ENCODE measurements at places on chromosomes 13 and 19.

- no peak for DNase-seq
These were observed 29.7 kb upstream of the ALOX5AP start for GRCh38 chr13:30705680-30706079.

DNA sequence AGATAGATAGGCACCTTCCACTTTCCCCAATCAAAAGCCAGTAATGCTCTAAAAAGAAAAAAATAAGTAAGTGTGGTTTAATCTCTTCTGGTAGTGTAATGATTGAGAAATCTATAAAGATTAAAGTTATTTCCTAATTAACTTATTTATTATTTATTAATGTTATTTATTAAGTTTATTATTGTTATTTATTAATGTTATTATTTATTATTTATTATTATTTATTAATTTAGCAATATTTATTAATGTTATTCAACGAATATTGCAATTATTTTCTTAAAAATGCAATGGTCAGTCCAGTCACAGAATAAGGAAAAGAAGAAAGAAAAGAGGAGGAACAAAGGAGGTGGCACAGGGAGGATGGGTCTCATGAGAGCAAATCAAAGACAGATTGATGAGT lies 100.7 kb downstream of the FREM2 start:
- no peak for DNase-seq

DNA sequence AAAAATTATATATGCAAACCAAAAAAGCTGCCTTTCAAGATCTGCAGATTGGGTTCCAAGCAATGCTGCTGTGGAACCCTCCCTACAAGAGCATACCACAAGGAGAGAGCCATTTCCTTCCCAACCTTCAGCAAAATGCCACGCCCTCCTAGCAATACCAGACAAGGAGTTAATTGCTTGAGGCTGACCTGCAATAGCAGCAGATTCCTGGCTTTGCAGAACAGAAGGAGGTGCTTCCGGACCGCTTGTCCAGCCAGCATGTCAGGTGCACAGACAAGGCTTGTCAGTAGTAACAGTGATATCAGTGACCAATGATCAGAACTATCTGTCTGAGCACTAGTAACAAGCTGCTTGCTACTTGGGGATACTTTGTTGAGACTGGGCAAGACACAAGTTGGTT lies 301.6 kb downstream of the FGF14 start:
- DNase-seq, result no peak

DNA sequence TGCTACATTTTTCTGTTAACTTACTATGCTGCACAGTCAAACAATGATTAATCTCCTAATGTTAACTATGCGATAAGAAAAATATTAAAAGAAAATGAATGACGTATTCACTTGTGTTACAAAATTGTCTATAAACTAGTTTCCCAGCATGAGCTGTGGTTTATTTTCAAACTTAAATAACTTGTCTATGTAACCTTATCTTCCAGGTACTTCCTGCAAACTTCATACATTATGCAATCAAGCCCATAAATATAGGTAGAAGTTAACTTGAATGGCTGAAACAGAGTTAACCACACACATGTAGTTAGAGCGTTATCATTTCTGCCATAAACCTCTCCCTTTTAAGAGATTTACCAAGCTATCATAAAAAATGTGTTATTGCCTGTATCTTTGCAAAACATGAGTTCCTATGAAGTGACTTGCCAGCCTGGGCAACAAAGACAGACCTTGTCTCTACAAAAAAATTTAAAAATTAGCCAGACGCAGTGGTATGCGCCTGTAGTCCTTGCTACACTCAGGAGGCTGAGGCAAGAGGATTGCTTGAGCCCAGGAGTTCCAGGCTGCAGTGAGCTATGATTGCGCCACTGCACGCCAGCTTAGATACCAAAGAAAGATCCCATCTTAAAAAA lies 17.7 kb upstream of the KLF5 start:
- DNase-seq, result no peak

- DNase-seq, result no peak
These were observed 1.4 kb upstream of the EDDM13 start for GRCh38 chr19:56271151-56271550.

DNA sequence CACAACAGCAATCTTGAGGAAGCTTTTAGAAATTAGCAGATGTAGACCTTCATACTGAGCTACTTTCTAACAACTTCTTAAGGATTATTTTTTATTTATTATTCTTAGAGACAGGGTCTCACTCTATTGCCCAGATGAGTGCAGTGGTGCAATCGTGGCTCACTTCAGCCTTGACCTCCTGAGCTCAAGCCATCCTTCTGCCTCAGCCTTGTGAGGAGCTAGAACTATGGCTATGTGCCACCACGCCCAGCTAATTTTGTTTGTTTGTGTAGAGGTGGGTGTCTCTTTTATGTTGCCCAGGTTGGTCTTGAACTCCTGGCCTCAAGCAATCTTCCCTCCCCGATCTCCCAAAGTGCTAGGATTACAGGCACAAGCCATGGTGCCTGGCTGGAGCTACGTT lies 200.6 kb downstream of the TSHZ3 start:
- no peak for DNase-seq

- no peak for DNase-seq
These were observed 210.9 kb upstream of the SPRY2 start for GRCh38 chr13:80551650-80552497.

DNA sequence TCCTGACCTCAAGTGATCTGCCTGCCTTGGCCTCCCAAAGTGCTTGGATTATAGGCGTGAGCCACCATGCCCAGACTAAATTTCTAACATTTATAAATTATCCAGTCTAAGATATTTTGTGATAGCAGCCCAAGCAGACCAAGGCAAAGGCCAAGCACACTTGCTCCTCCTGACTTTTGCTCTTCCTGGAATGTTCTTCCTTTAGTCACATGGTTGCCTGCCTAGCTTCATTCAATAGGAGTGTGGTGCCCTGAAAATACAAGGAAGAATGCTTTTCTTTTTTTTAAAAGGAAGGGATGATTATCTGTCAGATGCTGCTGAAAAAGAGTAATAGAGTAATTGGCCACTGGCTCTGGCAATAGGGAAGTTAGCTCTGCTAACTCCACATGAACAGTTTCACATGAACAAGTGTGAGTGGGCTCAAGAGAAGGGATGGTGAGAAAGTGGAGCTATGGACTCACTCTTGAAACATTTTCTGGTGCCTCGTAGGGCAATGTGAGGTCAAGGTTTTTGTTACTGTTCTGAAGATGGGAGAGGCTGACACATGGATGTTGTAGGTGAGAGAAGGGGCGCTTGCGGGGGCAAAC lies 47.1 kb downstream of the USPL1 start:
- DNase-seq, result no peak

DNA sequence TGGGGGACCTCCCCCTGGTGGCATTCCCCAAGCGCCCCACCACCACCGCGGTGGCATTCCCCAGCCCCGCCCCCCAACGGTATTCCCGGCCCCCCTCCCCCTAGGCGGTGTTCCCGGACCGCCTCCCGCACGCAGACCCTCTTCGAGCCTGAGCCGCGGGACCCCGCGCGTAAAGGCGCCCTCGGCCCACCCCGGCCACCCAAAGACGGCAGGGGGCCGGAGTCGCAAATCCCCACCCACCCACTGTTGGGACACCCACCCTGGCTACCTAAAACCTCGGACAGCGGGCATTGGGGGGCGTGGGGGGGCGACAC lies 22.4 kb downstream of the OLFM2 start:
- DNase-seq, result no peak

GRCh38 chr13:29508130-29508875 lies 87.2 kb downstream of the SLC7A1 start:
- peak; percentile 89 for DNase-seq

DNA sequence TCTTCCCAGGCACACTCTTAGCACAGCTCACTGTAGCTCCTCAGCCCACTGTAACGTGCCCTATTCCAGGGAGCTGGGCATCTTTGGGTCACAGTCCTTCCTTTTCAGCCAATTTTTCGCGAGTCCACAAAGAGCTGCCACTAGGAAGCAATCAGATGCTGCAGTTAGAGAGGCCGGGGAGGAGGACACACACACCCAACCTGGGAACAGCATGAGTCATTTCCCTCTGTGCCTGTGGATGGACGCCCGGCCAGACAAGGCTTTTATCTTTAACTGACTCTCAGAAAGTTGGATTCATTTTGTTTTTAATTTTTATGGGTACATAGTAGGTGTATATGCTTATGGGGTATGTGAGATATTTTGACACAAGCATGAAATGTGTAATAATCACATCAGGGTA lies 918.6 kb downstream of the UQCRFS1 start:
- DNase-seq, result no peak

DNA sequence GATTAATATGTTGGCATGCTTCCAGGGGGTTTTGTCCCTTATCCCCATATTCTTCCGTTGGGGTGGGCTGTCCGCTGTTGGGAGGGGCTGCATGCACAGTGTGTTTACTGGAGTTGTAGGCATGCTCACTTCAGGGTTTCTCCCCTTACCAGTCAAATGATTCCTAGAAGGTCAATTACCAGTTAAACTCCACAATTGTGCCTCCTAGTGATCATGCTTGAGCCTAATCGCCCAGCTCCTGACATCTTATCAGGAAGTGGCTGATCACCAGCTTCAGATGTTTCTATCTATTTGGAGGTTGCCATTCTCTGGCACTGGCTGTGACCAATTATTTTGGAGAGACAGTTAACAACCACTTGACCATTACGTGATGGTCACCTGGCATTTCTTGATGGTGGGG lies 1090.0 kb downstream of the SLITRK5 start:
- DNase-seq, result no peak

- no peak for DNase-seq
These were observed 6.0 kb downstream of the COX6B2 start for GRCh38 chr19:55348317-55349034.

DNA sequence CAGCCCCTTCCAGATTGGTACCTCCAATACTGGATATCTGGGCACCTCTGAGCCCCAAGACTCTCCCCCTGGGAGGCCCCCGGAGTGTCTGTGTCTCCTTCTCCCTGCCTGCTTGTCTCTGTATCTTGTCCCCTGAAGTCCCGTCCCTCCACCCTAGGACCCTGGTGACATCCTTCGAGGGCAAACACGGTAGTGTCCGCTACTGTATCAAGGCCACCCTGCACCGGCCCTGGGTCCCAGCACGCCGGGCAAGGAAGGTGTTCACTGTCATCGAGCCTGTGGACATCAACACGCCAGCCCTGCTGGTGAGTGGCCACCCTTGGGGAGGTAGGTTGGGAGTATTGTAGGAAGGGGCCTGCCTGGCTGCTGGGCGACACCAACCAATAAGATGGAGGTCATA lies 844 bp downstream of the ARRDC2 start:
- DNase-seq, result no peak

GRCh38 chr19:17889609-17890214 lies 18.0 kb downstream of the SLC5A5 start:
- no peak for DNase-seq

DNA sequence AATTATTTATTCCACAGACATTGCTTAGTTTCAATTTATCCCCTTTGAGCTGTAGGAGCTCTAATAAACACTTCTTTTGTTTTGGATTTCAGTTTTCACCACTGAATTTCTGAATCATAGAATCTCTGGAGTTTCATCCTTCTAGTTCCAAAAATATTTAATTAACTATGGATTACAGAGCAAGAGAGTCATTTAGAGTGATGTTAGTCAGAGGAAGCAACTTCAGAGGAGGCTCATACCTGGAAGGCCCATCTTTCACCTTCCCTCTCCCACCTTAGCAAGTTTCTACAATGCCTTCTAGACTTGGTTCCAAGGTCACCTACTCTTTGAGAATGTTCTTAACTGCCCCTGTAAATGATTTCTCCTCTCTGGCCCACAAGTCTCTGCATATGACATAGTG lies 353.2 kb downstream of the SPRY2 start:
- no peak for DNase-seq

GRCh38 chr13:80508031-80508430 lies 167.1 kb upstream of the SPRY2 start:
- no peak for DNase-seq

GRCh38 chr13:38759390-38759789 lies 72.5 kb downstream of the FREM2 start:
- DNase-seq, result no peak

- DNase-seq, result no peak
These were observed 1.1 kb upstream of the SWSAP1 start for GRCh38 chr19:11373166-11373884.

DNA sequence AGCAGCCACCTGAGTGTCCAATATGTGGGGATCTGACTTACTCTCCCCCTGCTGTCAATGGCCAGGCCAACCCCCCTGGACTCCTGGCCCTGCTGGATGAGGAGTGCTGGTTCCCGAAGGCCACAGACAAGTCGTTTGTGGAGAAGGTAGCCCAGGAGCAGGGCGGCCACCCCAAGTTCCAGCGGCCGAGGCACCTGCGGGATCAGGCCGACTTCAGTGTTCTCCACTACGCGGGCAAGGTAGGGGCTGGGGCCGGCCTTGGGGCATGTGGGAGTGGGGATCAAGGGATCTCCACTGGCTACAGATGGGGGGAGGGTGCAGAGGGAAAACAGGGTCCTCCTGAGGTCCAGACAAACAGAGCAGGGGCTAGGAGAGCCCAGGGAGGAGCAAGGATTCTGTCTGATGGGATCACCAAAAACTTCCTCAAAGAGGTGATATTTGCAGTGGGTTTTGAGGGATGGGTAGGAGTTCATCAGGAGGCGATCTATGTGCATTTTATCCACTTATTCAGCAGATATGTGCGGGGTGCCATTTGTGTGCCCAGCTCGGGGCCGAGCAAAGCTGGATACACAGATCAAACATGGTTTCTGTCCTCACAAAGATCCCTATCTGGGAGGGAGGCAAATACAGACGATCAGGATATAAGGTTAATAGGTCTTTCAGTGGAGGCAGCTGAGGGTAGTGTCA lies 47.2 kb downstream of the MYH14 start:
- DNase-seq, result no peak

- no peak for DNase-seq
These were observed 360.9 kb downstream of the PCDH17 start for GRCh38 chr13:57992416-57992815.

DNA sequence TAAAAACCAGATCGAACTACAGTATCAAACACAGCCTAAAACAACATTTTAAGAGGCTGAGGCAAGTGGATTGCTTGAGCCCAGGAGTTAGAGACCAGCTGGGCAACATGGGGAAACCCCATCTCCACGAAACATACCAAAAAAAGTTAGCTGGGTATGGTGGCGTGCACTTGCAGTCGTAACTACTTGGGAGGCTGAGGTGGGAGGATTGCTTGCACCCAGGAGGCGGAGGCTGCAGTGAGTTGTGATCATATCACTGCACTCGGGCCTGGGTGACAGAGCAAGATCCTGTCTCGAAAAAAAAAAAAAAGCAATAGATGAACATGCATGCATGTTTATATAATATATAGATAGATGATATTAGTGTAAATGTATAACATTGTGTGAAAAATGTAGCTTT lies 5.2 kb upstream of the MRPS31 start:
- DNase-seq, result no peak

All from ascending aorta (tissue), 2 donors.